ENCODE measurements at places on chromosomes 4 and X.

DNA sequence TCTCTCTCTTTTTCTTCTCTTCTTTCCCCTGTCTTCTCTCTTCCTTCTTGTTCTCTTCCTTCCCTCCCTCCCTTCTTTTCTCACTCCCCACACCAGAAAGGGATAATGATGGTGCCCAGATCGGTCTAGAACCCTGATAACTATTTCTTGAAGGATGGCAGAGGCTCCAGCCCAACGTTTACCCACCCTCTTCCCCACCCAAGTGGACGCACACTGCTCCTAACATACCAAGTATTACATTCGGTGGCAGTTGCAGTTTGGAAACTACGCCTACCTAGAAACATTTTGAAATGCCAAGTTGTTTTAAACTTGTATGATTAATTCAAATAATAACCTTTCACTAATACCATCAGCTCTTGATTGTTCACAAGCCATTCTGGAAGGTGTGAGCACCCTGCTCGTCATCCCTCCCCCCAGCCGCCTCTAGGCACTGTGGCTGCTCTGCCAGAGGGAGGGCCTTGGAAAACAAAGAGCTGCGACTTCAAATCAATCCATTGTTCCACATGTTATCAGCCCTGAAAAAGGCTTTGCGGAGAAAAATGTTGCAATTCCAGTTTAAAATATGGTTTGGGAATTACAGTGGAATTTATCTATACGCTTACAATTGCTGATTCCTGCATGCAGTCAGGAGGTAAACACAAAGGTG, 1017.5 kb upstream of the TENM3 start:
- no peak for DNase-seq

GRCh38 chr4:84944947-84945346, 21.5 kb downstream of the WDFY3 start:
- no peak for DNase-seq

DNA sequence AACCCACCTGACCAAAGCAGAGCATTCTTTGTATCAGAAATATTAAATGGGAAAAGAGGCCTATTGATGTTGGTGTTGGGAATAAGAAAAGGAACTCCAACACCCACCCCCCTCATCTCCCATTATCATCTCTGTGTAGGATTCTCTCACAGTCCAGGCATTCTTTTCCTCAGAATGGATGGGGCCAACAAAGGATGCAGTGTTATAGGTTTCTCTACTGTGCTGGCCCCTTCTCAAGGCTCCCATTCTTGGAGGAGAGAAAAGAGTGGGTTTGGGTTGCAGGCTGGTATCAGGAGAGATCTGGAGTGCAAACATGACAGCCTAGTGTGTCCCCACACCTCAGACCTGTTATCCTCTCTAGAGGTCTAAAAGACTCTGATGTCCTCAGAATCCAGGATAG, 59.6 kb downstream of the UGT8 start:
- DNase-seq: no peak

- DNase-seq: no peak
Measured at GRCh38 chr4:142130666-142131065, 494.3 kb downstream of the IL15 start.

DNA sequence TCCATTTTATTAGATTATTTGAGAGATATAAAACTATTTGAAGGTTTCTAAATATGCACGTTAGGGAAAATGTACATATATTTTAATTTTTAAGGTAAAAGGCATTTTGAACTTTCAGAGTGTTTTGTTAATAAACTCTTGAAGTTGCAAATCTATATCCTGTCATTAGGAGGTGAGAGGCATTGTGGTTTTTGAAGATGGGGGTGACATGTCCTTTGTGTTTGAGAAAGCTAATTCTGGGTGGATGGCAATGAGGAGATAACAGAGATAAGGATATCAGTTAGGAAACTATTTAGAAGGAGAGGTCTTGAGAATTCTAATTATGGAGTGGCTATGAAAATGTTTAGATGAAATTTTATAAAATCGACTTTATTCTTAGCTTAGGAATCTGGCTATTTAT, 6.1 kb downstream of the STIM2 start:
- no peak for DNase-seq

GRCh38 chr4:82123934-82124333, 249.9 kb downstream of the HNRNPD start:
- DNase-seq: no peak

GRCh38 chrX:48919360-48919841, 577 bp upstream of the PIM2 start:
- no peak for DNase-seq

DNA sequence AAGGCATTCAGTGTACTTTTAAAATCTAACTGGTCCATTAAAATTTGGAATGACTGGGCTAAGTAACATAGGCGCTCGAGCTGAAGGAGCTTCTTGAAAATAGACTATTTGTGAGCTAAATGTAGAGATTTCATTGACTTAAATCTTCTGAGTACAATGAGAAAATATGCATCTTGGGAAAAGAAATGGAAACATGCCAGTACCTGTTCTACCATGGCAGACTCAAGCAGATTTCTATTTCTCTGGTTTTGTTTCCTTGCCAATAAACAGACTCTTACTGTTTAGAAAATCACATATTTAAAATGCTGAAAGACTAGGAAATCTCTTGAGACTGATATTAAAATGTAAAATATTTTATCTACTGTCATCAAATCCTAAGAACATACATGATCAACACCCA, 678.1 kb downstream of the FAT4 start:
- DNase-seq: no peak

- DNase-seq: no peak
Measured at GRCh38 chrX:6666624-6667023, 131.7 kb upstream of the VCX3A start.

- DNase-seq: no peak
Measured at GRCh38 chr4:135833529-135833928, 1631.9 kb upstream of the PABPC4L start.

GRCh38 chr4:784401-785331, 41.3 kb downstream of the CPLX1 start:
- DNase-seq: no peak

- DNase-seq: no peak
Measured at GRCh38 chr4:100098011-100098545, 92.2 kb downstream of the DDIT4L start.

DNA sequence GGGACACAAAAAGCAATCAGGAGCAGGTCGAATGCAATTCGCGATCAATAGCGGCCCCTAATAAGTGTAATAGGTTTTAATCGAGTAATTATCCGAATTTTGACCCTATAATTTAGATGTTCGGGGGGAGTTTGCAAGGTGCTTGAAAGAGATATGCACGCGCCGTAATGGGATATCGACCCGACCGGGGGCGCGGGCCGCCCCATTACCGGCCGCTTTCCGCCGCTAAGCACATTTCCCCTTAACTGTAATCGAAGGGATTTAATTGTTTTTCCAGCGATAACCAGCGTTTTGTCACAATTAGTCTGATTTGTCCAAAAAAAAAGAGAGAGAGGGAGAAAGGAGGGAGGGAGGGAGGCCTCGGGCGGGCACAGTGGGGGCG, 997 bp downstream of the NKX1-1 start:
- DNase-seq: no peak

DNA sequence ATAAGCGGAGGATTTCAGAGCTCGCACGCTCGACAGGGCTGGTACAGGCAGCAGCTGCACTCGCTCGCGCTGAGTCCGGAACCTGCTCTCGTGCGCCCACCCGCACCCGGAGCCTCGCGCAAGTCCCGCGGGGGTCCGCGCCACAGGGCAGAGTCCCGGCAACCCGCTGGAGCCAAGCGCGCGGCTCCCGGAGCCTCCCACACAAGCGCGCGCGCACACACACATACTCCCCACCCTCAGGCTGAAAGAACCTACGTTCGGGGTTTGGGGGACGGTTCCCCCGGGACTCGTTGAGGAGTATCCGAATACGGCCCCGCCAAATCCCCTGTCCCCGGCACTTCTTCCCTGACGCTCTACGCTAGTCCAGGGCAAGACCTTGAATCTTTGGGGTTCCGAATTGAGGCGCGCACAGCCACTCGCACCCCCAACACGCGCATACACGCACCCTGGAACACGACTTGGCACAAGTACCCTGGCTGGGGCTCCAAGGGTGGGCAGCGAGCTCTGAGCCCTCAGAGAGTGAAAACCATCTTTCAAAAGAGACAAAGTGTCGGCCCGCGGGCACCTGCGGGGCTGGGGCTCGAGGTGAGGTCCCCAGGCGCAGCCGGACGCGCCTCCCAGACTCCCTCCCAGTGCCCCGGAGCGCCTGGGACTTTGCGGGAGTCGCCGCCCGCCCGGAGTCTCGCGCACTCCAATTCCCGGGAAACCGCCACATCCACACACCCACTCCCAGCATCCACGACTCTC, 952 bp downstream of the ANOS1 start:
- no peak for DNase-seq

DNA sequence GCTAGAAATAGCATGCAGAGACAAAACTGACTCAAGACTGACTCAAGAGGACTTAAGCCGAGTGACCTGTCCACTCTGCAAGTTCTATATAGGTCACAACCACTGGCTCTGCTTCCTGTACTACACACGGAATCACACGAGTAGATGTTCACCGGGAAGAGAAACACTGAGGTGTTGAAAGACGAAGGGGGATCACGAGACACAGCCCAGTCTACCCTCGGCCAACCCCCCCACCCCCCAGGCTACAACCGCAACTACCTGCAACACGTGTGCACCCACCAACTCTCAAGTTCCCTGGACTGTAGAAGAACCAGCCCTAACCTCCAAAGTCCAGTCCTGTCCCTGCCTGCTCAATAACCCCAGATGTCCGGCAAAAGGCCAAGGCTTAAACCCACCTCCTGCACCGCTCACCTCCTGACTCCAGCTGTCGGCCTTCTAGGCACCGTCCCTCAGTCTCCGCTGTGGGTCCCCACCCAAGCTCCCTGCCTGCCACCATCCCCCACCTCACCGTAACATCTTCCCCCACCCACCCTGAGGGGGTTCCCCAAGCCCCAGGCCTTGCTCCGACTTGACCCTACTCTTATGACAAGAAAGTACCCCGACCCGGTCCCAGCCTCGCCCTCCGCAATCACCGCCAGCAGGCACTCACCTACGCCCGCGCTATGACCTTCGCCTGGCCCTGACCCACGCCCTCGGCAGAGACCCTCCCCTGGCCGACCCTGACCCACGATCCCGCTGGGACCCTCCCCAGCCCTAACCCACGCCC, 739 bp downstream of the GAK start:
- DNase-seq: peak; percentile 11

DNA sequence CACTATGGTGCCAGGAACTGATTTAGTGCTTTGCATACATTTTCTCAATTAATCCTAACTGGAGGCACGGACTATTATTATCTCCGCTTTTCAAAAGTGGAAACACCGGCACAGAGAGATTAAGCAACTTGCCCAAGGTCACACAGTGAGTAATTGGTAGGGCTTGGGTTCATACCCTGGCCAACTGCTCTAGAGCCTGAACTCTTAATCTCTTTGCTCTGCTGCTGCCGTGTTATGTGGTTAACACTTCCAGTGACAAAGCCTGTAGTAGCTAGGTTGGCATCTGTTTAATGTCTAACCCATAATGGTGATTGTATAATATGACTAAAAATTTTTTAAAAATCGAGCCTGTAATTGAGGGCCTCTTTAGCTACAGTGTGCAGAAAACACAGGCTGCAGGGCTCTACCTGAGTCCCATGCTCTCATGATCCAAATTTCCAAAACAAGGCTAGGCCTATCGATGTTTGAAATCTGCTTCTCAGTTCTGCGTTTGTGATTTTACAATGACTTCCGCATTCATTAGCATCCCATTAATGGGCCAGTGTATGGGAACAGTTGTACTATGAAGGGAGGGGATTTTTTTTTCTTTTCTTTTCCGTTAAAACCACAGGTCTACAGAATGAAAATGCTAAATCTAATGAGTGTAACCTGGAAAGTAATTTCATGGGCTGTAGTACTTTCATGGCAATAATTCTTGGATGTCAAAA, 219.3 kb upstream of the JADE1 start:
- DNase-seq: no peak

DNA sequence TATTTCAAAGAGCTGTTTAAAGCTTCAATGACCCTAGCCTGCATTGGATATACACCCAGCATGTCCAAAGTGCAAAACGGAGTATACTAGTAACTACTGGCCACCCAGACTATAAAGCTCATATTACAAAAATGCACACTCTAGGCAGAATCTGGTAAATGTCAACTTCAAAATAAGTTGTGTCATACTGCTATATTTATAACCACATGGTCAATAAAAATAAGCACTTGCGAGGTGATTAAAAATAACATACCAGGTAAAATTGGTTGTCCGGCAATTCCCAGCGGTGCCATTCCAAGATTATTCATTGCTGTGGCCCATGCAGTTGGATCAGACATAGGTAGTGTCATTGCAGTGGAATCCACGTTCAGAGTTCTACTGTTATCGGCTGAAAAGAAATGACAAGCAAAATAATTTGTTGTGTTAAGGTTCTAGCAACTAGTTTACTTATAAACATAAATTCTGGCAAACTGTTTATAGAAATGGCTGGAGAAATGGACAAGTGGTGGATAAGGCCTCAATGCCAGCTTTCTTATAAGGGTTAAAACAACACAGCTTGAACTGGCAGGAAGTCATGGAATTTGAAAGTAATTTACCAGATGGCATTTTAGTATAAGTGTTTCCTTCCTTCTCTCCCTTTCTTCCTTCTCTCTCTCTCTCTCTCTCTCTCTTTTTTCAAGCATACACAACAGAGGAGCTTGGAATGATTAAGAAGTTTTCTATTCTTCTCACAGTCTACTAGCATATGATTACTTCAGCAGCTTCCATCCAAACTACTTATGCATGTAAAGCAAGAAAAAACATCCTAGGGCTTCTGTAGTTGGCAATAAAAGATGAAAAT, 199.9 kb downstream of the ENOX2 start:
- no peak for DNase-seq

All from activated T-helper 1 cell treated with anti-CD3 and anti-CD28 coated beads, Interleukin-2, amount 50 U/mL, for 16 hours (primary cell).